ENCODE measurements at places on chromosomes 2 and 18.

- DNase-seq = no peak
Measured at GRCh38 chr18:11960743-11961380, 20.4 kb upstream of the IMPA2 start.

GRCh38 chr2:190408538-190409271 lies 550 bp downstream of the MFSD6 start:
- peak; percentile 5 for DNase-seq

- DNase-seq = no peak
Measured at GRCh38 chr2:46229134-46230063, 67.8 kb upstream of the EPAS1 start.

DNA sequence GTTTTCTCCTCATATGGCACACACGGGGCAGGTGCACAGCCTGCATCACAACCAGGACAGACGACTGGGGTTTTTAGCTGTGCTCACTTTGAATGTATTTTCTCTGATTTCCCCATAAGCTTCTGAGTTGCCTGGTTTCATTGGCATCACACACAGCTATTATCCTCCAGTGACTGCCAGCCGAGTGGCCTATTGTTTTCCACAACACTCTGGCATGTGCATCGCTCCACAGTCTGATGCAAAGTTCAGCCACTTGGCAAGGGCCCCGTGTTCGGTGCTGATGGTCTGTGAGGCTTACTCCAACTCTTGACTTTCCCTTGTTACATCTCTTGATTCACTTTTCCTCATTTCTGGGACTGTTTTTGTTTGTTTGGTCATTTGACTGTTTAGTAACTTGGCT lies 593.1 kb downstream of the CBLN2 start:
- DNase-seq = peak; percentile 81

GRCh38 chr2:199811346-199811745 lies 39.6 kb downstream of the FTCDNL1 start:
- no peak for DNase-seq

DNA sequence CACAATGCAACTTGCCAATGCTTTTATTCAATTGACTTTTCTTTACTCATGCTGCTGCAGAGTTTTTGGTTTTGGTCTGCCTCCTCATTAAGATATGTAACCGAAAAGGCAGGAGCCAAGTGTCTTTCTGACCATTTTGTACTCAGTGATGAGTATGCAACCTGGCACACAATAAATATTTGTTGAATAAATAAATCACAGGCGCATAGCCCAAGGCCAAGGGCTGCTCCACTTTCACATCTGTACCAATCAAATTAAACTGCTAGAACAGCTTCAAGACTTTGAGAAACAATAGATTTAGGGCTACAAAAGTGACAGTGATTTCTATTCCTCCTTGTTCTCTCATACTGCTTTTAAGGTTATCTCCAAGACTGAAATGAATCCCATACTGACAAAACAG lies 828.2 kb downstream of the RNF144A start:
- DNase-seq = peak; percentile 82

GRCh38 chr2:108587621-108588020 lies 53.4 kb downstream of the LIMS1 start:
- DNase-seq = peak; percentile 43

GRCh38 chr2:122843503-122843902 lies 1088.1 kb downstream of the TSN start:
- DNase-seq = no peak

DNA sequence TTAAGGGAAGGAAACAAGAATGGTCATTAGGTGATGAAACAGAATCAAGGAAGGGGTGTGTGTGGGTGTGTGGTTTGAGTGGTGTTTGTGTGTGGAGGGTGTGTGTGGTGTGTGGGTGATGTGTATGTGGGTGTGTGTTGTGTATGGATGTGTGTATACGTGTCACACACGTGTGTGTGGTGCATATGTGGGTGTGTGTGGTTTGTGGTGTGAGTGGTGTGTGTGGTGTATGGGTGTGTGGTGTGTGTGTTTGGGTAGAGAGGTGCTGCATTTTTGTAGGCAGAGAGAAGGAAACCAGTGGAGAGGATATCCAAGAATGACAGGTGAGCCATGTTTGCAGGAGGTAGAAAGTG lies 1.1 kb upstream of the CEP192 start:
- no peak for DNase-seq

GRCh38 chr2:5969303-5969702 lies 277.1 kb downstream of the SOX11 start:
- DNase-seq = no peak

- no peak for DNase-seq
Measured at GRCh38 chr2:39625927-39626270, 39.8 kb upstream of the TMEM178A start.

- DNase-seq = no peak
Measured at GRCh38 chr2:229099231-229099630, 171.9 kb downstream of the PID1 start.

GRCh38 chr2:102141970-102142828 lies at the start of gene IL1R1:
Gene IL1R1 (plus strand): TSS chr2:102142746. CDS start chr2:102157725, 14,979 bp downstream.
- peak; percentile 86 for DNase-seq

GRCh38 chr2:188878716-188879115 lies 95.5 kb upstream of the COL3A1 start:
- peak; percentile 85 for DNase-seq

DNA sequence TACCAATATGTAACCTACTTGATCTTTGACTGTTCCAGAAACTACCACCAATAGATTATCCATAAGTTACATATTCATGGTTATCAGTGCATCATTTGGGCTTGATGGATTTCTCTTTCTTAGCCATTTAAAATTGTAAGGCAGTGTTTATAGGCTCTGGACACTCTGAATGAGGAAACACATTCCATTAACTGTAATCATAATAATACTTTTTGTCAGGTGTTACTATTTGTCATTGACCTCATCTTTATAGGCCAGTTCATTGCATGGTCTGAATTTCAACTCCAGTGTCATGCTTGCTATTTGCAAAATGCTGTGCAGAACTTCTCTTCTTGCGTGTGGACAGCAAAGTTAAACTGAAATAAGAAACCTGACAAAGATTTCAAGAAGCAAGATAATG lies 1340.2 kb upstream of the ZEB2 start:
- no peak for DNase-seq

DNA sequence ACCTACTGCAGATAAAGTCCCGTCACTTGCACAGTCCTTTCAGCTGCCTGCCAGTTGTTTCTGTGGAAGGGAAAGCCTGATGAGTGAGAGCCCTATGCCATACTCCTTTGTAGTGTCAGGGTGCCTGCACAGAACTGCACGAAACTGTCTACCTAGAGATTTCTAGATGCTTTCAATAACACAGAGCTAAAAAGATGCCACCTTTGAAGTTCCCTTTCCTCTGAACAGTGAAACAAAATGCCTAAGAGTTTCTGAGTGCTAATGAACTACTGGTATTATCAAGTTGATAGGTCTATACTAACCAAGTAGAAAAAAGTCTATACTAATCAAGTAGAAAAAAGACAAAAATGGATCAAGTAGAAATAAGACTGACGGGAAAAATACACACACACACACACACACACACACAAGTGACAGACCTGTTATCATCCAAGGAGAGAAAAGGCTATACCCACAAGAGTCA lies 79.0 kb downstream of the TLK1 start:
- no peak for DNase-seq

- DNase-seq = no peak
Measured at GRCh38 chr18:12906773-12907172, 22.7 kb upstream of the PTPN2 start.

- peak; percentile 86 for DNase-seq
Measured at GRCh38 chr2:8794923-8795825, 42.2 kb downstream of the KIDINS220 start.

DNA sequence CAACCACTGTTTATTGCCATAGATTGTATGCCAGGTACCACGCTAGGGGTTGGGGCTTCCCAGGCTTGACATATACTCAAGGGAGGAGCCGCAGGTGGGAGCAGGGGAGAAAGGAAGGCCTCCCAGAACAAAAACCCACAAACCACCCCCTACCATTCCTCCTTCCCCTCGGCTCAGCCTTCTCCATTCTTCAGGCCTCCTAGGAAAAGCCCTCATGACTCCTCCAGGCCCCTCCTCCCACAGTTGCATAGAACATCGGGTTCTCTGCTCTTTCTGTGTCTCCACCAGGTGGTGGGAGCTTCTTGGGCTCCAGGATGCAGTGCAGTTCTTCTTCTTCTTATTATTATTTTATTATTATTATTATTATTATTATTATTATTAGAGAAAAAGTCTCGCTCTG lies 80.3 kb downstream of the ZFP36L2 start:
- no peak for DNase-seq

- DNase-seq = no peak
Measured at GRCh38 chr2:171157109-171157500, 3.6 kb downstream of the TLK1 start.

GRCh38 chr2:234111523-234111922 lies 61.0 kb downstream of the SPP2 start:
- DNase-seq = peak; percentile 42

- no peak for DNase-seq
Measured at GRCh38 chr2:109147405-109147804, 18.4 kb downstream of the SH3RF3 start.

DNA sequence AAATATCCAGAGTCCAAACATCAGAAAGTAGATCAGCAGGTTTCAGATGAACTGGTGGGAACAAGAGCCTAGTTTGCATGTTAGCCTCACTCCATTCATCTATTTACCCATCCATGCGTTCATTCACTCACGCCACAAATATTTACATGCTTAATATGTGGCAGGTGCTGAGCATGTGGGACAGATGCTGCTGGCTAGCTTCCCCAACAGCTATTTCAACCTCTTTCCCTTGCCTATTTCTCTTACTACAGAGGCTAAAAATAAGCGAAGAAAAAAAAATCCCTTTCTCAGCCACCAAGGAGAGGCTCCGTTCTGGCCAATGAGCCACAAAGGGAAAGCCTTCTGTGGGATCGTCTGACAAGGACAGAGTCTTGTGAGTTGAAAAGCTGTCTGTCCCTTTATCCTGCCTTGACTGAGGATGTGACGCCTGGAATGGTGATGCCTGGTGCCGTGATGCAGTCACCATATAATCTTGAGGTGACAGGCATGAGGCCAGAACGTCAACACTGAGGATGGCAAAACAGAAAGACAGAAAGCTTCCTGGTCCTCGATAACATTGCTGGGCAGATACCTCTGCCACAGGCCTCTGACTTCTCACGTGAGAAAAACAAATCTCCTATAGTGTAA lies 78.2 kb downstream of the KCTD1 start:
- DNase-seq = peak; percentile 22

DNA sequence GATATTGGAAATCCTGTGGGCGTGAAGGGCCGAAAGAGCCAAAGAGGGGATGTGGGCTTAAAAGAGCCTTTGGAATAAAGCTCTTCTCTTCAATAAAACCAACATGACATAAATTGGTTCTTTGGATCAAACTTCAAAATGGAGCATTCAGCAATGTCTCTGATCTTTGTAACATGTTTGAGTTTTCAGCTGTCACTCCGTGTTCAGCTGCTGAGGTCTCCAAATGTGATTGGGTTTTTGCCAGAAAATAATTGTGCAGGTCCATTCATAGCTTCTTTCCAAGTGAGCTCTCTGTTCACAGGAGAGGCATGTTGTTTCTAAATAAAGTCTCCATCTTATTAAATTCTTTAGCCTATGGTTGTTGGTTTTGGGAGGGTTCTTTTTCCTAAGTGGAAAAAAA lies 127.6 kb upstream of the CCDC68 start:
- DNase-seq = no peak

- DNase-seq = peak; percentile 64
Measured at GRCh38 chr2:182077023-182077422, 91.4 kb downstream of the PPP1R1C start.

GRCh38 chr2:158101384-158101926 lies at the start of gene UPP2:
Gene UPP2 (plus strand): TSS chr2:158101876. CDS start chr2:158102064, 188 bp downstream.
- DNase-seq = no peak

DNA sequence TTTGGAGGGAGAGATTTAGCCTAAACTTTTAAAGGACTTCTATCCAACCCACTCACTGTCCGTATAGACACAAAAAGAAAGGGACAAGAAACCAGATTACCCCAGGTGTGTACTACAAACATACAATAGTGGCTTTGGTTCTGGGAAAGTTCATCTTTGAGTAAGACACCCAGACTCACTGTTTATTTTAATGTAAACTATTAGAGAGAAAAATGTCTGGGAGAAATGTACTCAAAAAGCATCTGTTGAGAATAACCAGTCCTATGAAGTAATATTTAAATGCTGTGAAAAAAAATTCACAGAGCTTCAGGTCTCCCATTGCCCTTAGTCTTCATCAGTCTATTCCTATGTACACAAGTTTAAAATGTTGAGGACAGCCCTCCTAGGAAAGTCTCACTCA lies 107.5 kb downstream of the SLC8A1 start:
- DNase-seq = no peak

DNA sequence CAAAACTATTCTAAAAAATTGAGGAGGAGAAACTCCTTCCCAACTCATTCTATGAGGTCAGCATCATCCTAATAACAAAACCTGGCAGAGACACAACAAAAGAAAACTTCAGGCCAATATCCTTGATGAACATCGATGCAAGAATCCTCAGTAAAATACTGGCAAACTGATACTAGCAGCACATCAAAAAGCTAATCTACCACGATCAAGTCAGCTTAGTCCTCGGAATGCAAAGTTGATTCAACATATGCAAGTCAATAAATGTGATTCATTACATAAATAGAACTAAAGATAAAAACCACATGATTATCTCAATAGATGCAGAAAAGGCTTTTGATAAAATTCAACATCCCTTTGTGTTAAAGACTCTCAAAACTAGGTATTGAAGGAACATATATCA lies 63.1 kb downstream of the EHBP1 start:
- DNase-seq = no peak

- DNase-seq = no peak
Measured at GRCh38 chr2:211512806-211513205, 956.4 kb downstream of the CPS1 start.

DNA sequence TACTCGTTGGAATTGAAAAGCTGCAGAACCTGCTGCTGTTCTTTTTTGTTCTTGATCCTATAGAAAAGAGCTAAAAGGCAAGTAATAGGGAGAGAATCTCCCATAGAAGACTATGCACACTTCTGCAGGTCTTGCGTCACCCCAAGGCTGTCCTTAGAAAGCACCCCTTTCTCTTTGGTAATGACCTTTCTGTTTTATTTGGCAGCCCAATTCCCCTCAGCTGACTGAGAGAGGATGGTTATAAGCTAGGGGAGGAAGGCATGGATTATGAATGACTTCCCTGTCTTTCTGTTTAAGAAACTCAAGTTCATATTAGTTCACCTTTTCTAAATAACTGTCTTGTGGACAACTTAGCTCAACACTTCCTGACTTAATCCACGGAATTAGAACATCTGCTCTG lies 122.9 kb downstream of the TXNL1 start:
- no peak for DNase-seq

DNA sequence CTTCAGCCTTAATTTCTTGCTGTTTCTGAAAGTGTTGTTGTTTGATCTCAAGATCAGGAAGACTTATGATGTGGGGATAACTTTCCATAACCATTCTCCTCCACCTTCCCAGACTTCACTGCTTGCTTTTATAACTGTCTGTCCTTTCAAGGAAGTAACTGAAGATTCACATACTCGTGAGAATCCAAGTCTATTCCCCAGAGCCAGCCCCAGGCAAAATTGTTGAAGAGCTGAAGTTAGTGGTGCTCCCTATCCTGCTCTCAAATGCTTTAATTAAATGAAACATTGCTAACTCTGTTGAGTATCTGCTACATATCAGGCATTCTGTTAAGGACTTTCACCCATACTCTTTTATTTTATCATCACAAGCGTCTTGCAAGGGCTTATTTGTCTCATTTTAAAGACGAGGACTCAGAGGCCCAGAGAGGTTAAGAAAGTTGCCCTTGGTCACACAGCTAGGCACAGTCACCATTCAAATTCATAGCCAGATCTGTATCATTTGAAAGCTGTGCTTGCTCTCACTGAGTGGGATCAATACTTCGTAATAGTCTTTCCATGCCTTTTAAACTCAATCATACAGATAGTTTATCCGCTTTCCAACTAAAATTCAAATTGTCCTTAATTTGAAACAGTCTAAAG lies 189.8 kb upstream of the TCF4 start:
- no peak for DNase-seq

Measured in fibroblast of gingiva (primary cell).